ENCODE measurements at places on chromosomes 2 and 18. TPM values are rescaled to one million over a fixed set of nuclear protein-coding genes. Genes with fewer than 3 reads are reported as not detected.

Gene GMPPA
- 49.3 TPM for total RNA-seq

Gene HAAO
- 0.77 TPM for total RNA-seq

Gene SOCS6
- total RNA-seq, result 30.3 TPM

- DNase-seq, result no peak
These were observed 84.4 kb upstream of the TWIST2 start for GRCh38 chr2:238763471-238763995.
